ENCODE measurements at places on chromosomes 13 and 19.

GRCh38 chr19:16263141-16263761, 61.4 kb upstream of the KLF2 start:
- DNase-seq, result no peak

GRCh38 chr19:40365613-40366401, 17.3 kb downstream of the PLD3 start:
- DNase-seq, result no peak

DNA sequence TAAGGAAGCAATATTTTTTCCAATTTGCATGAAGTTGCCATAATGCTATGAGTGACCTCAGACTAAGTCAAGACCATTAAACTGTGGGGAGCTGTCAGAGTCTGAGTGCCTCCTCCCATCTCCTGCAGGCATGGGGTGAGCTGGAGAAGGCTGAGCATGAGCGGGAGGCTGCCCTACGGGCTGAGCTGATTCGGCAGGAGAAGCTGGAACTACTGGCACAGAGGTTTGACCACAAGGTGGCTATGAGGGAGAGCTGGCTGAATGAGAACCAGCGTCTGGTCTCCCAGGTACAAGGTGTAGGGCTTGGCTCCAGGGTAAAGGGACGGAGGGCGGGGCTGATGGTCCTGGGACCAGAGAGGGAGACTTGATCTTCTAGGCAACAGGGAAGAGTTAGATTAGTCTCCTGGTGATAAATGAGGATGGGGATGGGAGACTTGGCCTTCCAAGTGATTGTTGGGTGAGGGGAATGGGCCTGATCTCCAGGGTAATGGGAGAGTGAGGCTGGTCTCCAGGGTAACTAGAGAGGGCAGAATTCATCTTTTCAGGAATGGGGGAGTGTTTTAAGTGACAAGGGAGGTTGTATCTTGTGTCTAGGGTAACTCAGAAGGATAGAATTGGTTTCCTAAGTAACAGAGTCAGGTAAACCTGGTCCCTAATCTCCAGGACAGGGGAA, 36.0 kb downstream of the SPTBN4 start:
- no peak for DNase-seq

GRCh38 chr13:73960474-73960873, 173.7 kb downstream of the KLF12 start:
- no peak for DNase-seq

GRCh38 chr13:111383591-111384440, 63.4 kb downstream of the TEX29 start:
- DNase-seq, result no peak

DNA sequence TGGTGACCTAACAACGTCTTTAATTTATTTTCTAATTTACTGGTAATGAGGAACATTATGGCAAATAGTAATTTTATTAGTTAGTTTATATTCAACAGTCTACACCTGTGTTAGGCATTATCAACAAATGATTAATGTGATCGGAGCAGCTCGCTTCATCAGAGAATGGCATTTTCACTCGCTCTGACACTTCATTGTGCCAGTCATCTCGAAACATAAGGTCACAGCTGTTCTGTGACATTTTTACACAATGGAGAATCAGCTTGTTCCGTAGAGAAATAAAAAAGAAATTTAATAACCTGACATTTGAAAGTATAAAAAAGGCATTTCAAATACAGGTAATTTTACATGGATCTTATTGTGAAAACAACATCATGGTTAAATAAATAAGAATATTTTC, 858.4 kb downstream of the SLITRK6 start:
- DNase-seq, result no peak

GRCh38 chr19:17339088-17339741, 1.9 kb downstream of the GTPBP3 start:
- no peak for DNase-seq

DNA sequence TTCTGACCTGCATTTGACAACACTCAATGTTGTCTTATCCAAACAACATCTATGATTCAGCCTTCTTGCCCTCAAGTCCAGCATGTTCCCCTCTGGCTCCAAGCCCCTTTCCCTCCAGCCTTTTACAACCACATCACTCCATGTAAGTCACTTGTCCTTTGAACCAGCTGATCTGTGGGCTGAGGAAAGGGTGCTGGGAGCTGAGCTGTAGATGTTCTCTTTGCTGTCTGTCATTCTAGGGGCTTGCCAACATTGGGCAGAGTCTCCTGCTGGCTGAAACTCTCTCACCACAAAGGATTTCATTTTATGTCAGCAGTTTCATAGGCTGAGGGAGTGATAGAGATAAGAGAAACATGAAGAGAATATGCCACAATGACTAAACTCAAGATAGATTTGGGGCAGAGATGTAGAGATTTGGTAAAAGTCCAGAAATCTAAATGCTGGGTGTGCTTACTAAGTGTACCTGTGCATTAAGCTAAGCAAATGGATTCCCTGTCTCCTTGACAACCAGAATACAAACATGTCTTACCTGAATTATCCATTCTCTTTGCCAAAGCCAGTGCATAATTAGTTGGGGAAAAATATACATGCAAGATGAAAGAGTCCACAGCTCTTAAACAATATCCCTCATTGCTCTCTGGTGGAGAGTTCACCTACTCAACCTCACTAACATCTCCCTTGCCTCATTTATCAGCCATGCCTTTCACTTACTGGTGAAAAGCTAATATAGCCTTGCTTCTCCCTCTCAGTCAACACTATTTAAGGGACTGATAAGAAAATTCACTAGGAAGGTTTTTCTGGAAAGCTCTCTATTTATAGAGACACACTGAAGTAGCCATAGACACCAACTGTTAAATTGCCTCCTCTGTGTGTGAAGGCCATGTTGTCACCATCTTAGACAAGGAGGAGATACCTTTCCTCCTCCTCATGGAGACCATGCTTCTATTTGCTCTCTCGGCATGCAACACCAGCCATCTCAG, 175.5 kb upstream of the SERP2 start:
- DNase-seq, result no peak

GRCh38 chr13:53941588-53942190, 913.1 kb downstream of the OLFM4 start:
- DNase-seq, result no peak
